ENCODE measurements at places on chromosomes 1 and 21.

DNA sequence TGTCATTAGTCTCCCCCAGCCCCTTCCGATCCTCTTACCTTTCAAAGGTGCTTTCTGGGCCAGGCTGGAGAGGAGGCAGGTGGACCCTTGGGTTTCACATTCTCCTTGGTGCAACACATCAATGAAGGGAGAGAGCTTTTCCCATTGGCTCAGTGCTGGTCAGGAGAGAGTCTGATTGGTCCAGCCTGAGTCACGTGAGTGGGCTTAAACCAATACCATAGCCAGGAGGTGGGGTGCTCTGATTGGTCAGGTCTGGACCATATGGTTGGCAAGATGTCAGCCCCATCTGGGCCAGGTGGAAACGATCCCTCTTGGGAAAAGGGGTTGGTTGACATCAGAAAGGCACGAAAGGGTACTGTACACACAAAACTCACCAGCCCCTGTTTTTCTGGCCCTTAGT, 44.8 kb upstream of the ABCG1 start:
- DNase-seq = no peak

DNA sequence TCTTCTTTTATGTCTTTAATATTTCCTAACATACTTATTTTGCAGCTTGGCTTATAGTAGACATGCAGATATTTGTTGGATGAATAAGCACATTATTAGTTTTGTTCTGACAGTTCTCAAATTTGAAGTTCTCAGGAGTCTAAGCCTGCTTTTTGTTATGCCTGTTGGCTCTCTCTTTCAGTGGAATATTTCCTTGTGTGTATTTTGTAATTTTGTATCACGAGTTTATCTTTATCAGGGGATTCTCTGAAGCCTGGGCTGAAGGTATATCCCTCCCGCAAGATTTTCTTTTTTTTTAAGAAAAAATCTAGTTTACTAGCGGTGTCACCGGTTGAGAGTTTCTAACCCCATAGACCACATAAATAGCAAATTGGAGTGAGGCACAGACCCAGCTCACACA, 105.9 kb downstream of the RGL1 start:
- DNase-seq = no peak

DNA sequence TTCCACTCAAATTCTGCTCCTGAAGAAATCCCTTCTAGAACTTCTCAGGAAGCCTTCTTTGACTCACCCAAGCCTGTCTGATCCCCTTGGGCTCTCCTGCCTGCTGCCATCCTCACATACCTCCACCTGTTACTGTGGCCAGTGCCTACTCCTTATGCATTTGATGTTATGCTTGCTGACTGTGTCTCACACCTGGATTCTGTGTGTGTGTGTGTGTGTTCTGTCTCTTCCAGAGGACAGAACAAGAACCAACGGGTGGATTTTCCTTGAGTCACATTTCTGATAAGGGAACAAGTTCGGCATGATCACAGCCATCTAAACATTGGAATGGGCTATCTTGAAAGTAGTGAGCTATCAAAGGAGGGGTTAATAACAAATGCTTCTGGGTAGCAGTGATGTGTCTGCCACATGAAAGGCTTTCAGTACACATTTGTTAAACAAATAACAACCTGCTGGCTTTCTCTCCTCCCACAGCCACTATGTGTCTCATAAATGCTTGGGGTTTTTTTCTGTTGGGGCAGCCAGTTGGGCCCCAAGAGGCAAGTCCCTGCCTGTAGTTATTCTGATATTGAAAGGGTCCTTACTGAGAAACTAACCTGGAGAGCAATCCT, 8.9 kb upstream of the GPR37L1 start:
- DNase-seq = no peak

DNA sequence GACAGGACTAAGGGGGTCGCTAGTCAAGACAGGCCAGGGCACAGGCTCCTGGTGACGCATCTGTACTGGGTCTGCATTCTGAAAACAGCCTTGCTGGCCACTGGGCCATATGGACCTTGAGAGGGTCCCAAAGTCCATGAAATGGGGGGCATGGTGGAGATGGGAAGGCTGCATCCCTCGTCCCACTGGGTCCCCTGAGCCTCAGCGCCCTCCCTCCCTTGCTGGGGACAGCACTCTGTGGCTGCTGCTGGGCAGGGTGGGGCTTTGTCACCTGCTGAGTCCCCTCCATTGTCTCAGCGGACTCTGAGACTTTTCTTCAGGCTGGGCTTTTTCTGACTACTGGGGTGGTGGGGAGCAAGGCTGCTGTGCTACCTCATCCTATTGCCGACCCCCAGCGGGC, 205.2 kb downstream of the RHOU start:
- no peak for DNase-seq

GRCh38 chr1:167605576-167605975, 24.5 kb upstream of the RCSD1 start:
- DNase-seq = no peak

GRCh38 chr1:226778657-226779058, 39.6 kb upstream of the ITPKB start:
- DNase-seq = peak; percentile 88

DNA sequence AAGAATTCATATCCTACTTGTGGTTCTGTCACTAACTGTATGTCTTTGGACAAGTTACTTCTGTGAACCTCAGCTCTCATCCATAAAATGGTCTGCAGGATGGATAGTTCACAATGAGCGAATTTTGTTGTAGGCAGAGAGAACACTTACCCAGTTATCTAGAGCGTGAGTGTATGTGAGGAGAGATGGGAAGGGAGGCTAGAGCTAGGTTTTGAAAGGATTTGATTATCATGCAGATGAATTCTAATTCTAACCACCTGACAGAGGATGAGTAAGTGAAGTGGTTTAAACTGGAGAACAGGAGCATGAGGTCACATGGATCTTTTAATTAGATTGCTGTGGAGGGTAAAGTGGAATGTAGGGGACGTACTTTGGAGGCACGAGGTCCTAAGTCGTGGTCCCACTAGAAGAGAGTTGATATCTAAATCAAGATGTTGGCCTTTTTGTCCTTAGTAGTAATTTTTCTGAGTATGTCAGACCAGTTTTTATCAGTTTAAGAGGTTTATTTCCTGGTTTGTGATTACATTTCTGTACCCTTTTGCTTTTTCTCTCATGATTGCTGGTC, 5.0 kb downstream of the SUCO start:
- DNase-seq = peak; percentile 22

- peak; percentile 64 for DNase-seq
Measured at GRCh38 chr1:184388319-184388889, 1.6 kb downstream of the C1orf21 start.

DNA sequence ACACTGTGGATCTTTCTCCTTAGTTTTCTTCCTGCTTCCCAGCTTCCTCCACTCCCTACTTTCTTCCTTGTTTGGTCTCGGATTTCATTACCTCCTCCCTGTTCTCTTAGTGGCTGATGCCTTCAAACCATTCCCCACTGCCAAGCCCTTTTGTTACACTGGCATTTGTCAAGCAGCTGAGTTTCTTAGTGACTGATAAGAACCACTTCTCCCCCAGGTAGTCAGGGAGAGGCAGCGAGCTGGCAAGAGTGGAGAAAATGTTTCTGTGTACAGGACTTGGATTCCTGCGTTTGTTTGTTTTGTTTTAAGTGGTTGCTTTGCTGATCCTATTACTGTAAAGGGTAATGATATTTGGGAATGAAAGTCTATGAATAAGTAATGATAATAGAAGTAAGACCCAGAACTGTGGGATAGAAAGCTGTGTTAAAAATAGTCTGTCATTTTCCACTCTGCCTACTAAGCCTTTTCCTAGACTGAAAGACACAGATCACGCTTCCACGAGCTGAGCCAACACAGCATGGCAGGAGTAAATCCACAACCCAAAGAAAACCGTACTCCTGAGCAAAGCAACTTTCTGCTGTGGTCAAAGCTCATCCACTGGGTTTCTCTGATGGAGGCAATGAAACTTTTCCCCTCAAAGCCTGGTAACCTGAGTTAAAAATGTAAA, 10.1 kb upstream of the SERTAD4 start:
- DNase-seq = no peak

- no peak for DNase-seq
Measured at GRCh38 chr1:170063109-170063826, 11.2 kb downstream of the KIFAP3 start.

- DNase-seq = no peak
Measured at GRCh38 chr1:39085174-39085573, 59.0 kb downstream of the NDUFS5 start.

DNA sequence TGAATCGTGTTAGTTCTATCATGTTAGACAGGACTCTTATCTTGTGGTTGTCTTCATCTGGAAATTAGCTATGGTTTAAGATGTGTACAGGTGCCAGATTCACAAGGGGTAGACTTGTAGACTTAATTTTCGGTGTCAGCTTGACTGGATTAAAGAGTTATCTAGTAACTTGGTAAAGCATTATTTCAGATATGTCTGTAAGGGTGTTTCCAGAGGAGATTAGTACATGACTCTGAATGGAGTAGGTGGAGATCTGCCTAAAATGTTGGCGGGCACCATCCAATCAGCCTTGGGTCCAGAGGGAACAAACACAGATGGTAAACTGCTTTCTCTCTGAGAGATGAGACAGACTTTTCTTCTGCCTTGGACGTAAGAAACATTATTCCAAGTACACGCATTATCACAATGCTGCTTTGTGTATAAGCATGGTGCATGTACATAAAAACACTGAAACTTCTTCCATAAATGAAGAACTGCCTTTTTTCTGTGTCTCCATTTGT, 434.6 kb downstream of the SMYD3 start:
- DNase-seq = no peak

DNA sequence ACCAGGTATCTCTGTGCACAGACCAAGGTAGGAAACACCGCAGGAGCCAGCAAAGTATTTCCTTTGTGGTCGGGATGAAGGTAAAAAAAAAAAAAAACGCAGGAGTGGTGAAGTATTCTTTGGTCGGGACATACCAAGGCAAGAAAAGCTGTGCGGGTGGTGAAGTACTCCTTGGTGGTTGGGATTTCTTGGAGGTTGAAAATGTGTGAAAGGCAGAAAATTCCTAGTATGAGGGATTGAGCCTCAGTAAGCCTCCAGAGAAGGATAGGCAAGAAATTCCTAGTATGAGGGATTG, 802.6 kb downstream of the PLA2G4A start:
- DNase-seq = no peak

DNA sequence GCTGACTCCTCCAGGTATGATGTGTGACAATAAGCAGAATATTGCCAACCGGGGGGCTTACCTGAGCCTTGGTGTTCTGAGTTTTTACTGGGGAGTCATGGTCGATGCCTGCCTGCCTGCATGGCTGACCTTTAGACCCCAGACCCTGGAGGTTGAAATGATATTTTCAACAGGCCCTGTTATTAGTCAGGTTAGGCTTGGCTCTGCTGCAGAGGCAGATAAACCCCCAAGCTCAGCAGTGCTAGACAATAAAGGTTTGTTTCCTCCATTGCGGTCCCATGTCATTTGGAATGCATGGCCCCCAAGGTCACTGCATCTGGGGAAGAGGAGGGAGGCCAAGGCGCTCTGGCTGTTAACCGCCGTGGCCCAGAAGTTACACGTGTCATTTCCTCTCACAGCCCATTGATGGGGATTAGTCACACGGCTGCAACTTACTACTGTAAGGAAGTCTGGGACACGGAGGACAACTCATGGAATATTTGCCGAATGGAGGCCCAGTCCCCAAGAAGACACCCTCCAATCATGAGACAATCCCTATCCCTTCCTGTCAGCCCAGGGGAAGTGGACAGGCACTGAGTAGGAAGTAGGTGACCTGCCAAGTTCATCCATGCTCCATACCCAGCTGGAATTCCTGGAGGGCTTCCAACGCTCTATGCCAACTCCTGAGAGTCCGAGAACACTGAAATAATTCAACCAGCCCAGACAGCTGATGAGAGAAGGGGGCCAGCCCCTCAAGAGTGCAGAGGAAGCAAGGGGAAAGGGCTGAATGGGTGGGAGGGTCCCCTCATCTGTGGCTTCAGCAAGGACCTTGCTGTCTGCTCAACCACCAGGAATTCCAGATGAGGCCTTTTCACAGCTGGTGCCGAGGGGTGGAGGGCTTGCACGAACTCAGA, 97.3 kb downstream of the TAS1R2 start:
- DNase-seq = no peak

GRCh38 chr1:85062425-85063026, 14.2 kb upstream of the MCOLN3 start:
- no peak for DNase-seq

DNA sequence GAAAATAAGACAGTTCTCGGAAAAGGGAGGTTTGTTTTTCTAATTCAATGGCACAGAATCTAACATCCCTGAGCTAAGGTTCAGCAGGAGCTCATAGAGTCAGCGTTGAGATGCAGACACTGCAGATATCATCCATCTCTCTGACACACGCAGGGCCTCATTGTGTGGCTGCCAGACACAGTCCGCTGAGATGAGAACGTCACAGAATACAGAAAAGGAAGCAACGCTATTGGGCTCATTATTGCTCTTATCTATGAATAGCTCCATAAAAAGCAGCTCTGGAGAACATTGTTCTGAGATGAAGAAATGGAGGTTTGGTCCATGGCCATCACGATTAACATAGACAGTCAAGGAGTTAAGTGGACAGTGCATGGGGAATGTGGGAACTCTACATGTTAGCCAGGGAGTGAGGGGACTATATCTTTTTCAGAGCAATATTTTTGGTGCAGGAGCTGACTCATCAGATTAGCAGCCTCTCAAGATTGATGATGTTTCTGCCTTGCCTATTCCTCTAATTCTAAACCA, 771.6 kb upstream of the CXADR start:
- peak; percentile 43 for DNase-seq

DNA sequence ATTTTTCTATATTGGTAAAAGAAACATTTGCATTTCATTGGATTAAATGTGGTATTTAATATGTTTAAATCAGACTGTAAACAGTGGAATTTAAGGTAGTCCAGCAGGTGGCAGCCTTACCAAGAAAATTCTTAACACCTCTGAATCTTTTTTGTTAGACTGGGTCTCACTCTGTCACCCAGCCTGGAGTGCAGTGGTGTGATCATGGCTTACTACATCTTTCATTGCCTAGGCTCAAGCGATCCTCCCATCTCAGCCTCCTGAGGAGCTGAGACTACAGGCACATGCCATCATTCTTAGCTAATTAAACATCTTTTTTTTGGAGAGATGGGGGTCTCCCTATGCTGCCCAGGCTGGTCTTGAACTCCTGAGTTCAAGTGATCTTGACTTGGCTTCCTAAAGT, 98.8 kb downstream of the RABGAP1L start:
- DNase-seq = peak; percentile 49

GRCh38 chr1:222369148-222369547, 178.8 kb downstream of the HHIPL2 start:
- DNase-seq = no peak

- DNase-seq = no peak
Measured at GRCh38 chr21:25416669-25417068, 190.6 kb downstream of the MRPL39 start.

- no peak for DNase-seq
Measured at GRCh38 chr1:205676597-205676996, 3.7 kb downstream of the SLC45A3 start.

GRCh38 chr1:206551986-206552326, 44.6 kb downstream of the RASSF5 start:
- DNase-seq = no peak

- no peak for DNase-seq
Measured at GRCh38 chr1:42618866-42619265, 39.4 kb upstream of the PPIH start.

GRCh38 chr1:205766038-205766437, 9.2 kb downstream of the RAB29 start:
- peak; percentile 18 for DNase-seq
